ENCODE measurements at places on chromosomes 1 and 21.
A peak's percentile ranks its signal among the peaks of the same experiment; 100 is the strongest.

DNA sequence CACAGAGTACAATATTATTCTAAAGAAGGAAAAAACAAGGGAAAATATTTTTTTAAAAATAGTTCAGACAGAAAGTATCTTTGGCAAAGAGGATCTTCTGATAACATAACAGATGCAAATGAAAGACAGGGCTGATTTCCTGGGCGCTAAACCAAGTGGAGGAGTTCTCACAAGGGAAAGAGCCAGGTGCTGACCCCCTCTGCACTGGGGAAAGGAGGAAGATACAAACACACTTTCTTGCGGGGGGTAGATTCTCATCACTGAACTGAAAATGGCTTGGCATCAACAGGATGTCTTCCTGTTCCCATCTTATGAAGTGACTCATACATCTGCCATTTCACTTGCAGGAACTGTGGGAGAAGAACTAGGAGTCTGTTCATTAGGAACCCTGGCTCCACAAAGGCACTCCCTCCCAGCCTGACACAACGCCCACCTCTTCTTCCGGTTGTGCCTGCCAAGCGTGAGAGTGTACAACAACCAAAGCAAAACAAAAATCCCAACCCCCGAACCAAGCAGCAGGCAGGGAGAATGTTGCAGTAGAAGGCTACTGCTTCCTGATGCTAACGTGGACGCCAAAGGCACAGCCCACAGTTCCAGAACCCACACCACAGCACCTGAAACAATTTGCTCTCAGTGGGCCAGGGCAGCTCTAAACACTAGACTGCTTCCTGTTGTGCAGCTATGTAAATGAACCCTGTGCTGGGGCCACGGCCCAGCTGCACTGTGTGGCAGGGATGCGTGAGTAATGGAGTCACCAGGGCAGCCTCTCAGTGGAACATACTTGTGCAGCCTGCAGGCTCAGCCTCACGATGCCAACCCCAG, 51.0 kb downstream of the GADD45A start:
- no peak for DNase-seq

DNA sequence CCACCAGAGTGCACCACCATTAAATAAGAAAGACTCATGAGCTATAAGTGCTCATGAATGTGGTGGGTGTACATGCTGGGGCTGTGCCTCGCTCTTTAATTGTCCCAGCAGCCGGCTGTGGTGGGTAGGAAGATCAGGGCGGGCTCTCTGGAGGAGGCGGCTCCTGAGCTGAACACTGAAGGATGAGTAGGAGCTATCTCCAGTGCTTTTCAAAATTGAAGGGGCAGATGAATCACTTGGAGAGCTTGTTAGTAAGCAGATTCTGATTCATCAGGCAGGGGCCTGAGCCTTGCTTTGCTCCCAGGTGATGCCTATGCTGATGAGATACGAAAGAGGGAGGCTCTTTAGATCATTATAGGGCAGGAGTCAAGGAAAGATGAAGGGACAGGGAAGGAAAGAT, 54.1 kb downstream of the ETS2 start:
- DNase-seq: no peak

GRCh38 chr1:221279146-221279545, 399.9 kb downstream of the HLX start:
- no peak for DNase-seq

- DNase-seq: no peak
Measured at GRCh38 chr21:46028573-46029091, 47.1 kb downstream of the COL6A1 start.

- DNase-seq: no peak
Measured at GRCh38 chr21:16597753-16598152, 868.0 kb downstream of the USP25 start.

- DNase-seq: no peak
Measured at GRCh38 chr1:178939338-178940067, 68.6 kb upstream of the ANGPTL1 start.

DNA sequence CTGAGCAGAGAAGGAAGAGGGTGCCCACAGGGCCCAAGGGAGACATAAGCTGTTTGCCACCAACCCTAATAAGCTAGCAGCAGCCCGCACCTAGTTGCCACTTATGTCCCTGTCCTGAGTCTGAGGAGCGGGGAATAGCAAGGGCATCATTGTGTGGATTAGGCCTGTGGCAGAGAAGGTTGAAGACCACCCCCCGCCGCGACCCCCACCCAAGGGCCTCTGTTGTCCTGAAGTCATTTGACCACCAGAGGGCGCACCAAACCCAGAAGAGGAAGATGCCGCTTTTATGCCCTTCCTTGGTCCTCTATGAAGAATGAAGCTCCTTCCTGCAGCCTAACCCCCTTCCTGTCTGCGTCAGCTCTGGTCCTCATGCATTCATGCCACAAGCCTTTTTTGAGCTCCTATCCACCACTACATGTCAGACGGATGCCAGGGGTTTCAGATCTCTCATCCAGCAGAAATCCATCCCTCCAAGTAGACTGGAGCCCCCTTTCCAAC, 16.6 kb downstream of the RHBG start:
- DNase-seq: peak; percentile 71

- no peak for DNase-seq
Measured at GRCh38 chr1:202251424-202252256, 58.0 kb downstream of the LGR6 start.

Measured in stimulated activated CD8-positive, alpha-beta memory T cell treated with anti-CD3 and anti-CD28 coated beads, Interleukin-15, amount 100 ng/mL, for 1 hour (primary cell).